ENCODE measurements at places on chromosomes 7 and 10.

GRCh38 chr10:63719226-63719856 is 198.1 kb downstream of the REEP3 start:
- DNase-seq = no peak

DNA sequence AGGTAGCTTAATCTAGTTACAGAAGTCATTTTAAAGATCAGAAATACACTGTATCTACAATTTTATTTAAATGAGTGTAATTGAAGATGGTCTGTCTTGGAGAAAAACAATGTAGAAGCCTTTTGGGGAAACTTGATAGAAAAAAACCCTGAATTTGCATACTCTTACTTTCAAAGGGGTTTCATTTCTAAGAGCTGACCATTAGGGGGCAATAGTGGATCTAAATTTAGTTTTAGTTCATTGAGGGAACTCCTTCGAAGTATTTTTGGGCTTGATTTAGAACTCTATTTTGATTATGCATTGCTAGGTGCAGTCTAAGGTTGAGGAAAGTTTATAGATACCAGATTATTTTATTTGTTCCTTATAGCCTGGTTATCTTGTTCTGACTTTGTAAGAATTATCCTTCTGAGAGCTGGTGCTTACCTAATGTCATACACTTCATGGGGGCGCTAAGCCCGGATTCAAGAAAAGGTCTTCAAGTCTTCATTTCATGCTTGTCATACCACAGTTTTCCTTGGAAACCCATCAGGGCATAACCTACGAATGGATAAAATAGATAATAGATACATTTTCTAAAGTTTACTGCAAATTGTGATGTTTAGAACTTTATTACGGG is 69.1 kb upstream of the MXI1 start:
- no peak for DNase-seq

GRCh38 chr7:116426428-116427156 is 72.9 kb upstream of the CAV2 start:
- no peak for DNase-seq

DNA sequence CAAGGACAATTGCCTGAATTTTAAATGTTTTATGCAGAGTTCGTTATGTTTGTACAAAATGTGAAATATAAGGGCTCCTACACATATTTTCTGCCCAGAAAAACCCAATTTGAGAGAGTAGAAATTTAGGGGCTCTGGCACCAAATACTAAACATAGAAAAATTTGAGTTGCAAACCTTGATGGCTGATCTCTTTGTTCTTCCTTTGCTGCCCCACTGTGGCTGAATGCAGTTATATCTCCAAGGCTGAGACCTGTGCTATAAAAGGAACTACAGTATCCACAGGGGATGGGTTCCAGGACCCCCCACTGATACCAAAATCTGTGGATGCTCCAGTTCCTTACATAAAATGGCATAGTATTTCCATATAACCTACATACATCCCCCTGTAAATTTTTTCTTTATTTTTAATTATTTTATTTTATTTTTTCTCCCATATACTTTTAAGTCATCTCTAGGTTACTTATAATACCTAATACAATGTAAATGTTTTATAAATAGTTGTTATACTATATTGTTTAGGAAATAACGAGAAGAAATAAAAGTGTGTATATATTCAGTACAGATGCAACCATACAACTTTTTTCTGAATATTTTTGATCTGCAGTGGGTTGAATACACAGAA is 22.5 kb downstream of the CFAP43 start:
- DNase-seq = no peak

DNA sequence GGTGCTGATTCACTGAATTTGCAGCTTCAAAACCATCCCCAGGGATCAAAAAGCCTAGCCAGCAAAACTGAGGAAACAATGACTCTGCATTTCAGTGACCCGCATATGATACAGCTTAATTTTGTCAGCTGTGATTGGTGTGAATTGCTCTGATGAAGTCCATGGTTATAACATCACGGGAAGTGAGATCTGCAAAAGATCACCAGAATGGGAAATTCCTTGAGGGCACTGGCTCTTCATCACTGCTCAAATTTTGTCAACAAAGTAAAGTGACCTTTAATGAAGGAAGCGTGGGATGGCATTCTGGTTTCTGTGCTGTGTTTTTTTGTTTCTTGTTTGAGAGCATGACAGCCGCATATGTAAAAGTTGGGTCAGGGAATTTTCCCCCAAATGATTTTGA is 745.9 kb downstream of the GATA3 start:
- DNase-seq = no peak

DNA sequence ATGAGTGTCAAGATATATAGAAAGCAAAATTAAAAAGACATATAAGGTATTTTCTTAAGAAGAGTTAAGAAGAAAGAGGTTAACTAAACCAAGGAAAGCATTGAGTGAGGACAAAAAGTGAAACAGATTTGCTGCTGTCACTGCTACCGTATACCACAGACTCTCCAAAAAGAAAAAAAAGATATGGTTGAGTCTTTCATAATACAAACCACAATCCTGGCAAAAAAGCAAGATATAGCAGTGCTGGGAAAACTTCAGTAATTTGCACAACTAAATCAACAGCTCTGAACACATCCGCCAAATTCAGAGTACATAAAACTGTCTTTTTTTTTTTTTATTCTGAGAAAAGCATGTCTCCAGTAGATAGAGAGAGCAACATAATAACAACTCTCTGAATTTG is 114.7 kb downstream of the ETV1 start:
- DNase-seq = no peak
